ENCODE measurements at places on chromosomes 7 and 10.

DNA sequence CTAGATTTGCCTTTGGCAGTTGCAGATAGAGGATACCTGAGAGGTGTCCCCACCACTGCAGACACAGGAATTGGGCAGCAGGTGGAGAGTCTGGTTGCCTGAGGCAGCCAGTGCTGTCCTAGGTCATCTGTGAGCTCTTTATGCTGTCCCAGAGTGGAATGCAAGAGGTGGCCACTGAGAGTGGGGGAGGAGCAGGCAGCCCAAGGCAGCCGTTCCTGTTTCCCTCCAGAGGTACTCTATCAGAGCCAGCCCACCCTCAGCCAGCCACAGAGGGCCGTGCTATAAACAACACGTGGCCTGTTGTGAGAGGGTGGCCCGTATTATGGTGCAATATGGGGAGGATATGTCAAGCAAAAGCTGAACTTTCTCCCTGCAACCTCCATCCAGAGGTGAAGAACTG is 8.5 kb downstream of the LRRC18 start:
- no peak for ATAC-seq
- no peaks in the 10 kb centered on the region for H3K4me1 ChIP-seq
- H3K36me3 ChIP-seq, result no peaks in the 10 kb centered on the region
- H3K27ac ChIP-seq, result no peak overlapping the region

GRCh38 chr7:43619213-43620012 is 36.5 kb downstream of the STK17A start:
- H3K27ac ChIP-seq, result no peak overlapping the region
- H3K4me1 ChIP-seq, result no peaks in the 10 kb centered on the region
- no peak overlapping the region for H3K4me3 ChIP-seq
- ATAC-seq, result no peak
- H3K36me3 ChIP-seq, result peaks cover 32% of the 10 kb centered on the region
- no peaks in the 10 kb centered on the region for H3K27me3 ChIP-seq

- no peaks in the 10 kb centered on the region for H3K27me3 ChIP-seq
- no peaks in the 10 kb centered on the region for H3K36me3 ChIP-seq
- no peak for ATAC-seq
- no peaks in the 10 kb centered on the region for H3K4me1 ChIP-seq
These were observed 2.6 kb downstream of the LRRN3 start for GRCh38 chr7:111093496-111093895.

DNA sequence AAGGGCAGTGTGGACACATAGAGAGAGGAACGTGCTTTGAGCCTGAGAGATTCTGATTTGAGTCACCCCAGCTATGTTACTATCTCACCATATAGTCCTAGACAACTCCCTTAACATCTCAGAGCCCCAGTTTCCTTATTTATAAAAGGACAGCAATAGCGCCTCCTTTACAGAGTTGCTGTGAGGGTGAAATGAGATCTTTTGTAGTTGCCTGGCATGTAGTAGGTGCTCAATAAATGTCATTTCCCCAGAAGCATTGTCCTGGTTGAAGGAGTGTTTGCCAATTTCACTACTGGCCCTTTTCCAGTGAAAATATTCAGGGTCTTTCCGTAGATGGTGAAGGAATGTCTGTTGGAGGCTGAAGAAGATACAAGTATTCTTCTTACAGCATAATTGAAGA is 51.3 kb upstream of the FAM180A start:
- H3K27me3 ChIP-seq, result peaks cover 3% of the 10 kb centered on the region
- H3K4me3 ChIP-seq, result no peak overlapping the region
- no peak for ATAC-seq

DNA sequence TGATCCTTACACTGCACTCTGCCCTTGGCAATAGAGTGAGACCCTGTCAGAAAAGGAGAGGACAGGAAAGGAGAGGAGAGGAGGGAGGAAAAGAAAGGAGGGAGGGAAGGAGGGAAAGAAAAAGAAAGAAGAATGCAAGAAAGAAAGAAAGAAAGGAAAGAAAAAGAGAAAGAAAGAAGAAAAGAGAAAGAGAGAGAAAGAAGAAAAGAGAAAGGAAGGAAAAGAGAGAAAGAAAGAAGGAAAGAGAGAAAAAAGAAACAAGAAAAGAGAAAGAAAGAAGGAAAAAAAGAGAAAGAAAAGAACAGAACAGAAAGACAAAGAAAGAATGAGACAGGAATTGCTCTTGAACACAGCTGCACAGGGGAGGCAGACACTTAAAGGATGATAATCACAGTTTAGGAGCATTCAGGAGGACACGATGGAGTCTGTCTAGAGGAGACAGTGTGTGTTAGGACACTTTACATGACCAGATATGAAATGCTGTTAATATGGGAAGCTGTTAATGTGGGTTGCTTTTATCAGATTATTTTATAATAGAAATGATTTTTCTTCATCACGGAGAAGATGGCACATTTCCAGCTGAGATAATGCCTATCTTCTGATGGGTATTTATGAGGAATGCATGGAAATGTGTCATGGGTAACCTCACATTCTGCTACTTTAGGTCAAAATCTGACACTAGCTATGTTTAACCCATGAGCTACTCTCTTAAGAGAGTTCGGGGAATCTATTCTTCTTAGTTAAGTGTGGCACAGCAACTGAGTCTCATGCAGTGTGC is 160.5 kb downstream of the BAMBI start:
- H3K4me1 ChIP-seq, result peaks cover 18% of the 10 kb centered on the region
- no peaks in the 10 kb centered on the region for H3K36me3 ChIP-seq
- no peak overlapping the region for H3K4me3 ChIP-seq
- no peaks in the 10 kb centered on the region for H3K27me3 ChIP-seq
- ATAC-seq, result no peak

GRCh38 chr7:68474661-68475216 is 1123.5 kb upstream of the AUTS2 start:
- peaks cover 6% of the 10 kb centered on the region for H3K4me1 ChIP-seq
- ATAC-seq, result no peak
- H3K27me3 ChIP-seq, result peaks cover 7% of the 10 kb centered on the region
- H3K4me3 ChIP-seq, result no peak overlapping the region
- H3K36me3 ChIP-seq, result no peaks in the 10 kb centered on the region

- no peak overlapping the region for H3K4me3 ChIP-seq
- no peak for ATAC-seq
- no peaks in the 10 kb centered on the region for H3K27me3 ChIP-seq
- H3K27ac ChIP-seq, result no peak overlapping the region
These were observed 24.5 kb downstream of the BLVRA start for GRCh38 chr7:43782768-43783555.

- no peak for ATAC-seq
- no peak overlapping the region for H3K4me3 ChIP-seq
- no peak overlapping the region for H3K27ac ChIP-seq
- no peaks in the 10 kb centered on the region for H3K36me3 ChIP-seq
- H3K4me1 ChIP-seq, result no peaks in the 10 kb centered on the region
These were observed 14.1 kb upstream of the MKX start for GRCh38 chr10:27759483-27760272.

GRCh38 chr7:46428295-46428694 is 507.2 kb upstream of the IGFBP3 start:
- H3K4me1 ChIP-seq, result no peaks in the 10 kb centered on the region
- H3K27ac ChIP-seq, result no peak overlapping the region
- H3K36me3 ChIP-seq, result no peaks in the 10 kb centered on the region
- no peak overlapping the region for H3K4me3 ChIP-seq
- no peak for ATAC-seq
- H3K27me3 ChIP-seq, result no peaks in the 10 kb centered on the region

GRCh38 chr7:155889636-155890511 is 77.6 kb upstream of the SHH start:
- H3K4me3 ChIP-seq, result no peak overlapping the region
- no peak for ATAC-seq
- H3K4me1 ChIP-seq, result no peaks in the 10 kb centered on the region

DNA sequence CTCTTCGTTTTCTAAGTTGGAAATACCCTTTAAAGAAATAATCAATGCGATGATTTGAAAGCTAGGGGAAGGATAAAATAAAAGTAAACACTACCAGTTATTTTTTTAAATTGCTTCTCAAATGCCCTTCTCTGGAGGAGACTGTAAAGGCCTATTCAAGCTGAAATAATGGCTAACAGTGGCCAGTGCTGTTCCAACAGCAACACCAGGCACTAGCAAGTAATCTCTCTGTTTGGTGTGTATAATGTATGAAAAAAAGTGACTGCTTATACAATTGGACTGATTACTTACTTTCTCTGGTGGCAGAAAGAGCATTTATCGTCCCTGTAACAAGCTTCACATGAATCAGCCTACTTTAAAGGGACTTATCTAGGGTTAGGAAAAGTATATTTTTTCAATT is 102.7 kb downstream of the CSTF2T start:
- no peak overlapping the region for H3K27ac ChIP-seq
- H3K4me3 ChIP-seq, result no peak overlapping the region
- H3K36me3 ChIP-seq, result no peaks in the 10 kb centered on the region

- ATAC-seq, result no peak
- H3K27me3 ChIP-seq, result peaks cover 46% of the 10 kb centered on the region
- H3K4me3 ChIP-seq, result no peak overlapping the region
- peaks cover 10% of the 10 kb centered on the region for H3K4me1 ChIP-seq
- no peak overlapping the region for H3K27ac ChIP-seq
These were observed 695 bp downstream of the FAM237B start for GRCh38 chr7:90320418-90320800.

DNA sequence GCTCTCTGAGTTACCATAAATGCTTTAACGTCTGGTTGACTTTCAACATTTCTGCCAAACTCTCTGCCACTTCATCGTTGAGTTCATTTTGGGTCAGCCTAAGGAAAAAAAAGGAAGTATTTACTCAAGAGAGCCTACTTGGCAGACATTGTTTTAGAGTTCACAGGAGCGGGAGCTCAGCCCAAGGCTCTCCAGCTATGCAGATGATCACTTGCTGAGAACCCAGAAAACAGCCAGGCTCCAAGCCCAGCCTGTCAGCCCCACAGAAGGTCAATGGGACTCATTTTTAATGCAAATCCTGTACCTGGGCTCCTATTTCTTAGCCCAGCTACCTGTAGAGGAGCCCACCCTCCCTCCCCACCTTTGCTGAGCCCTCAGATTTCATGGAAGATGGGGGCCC is 45.5 kb downstream of the NOD1 start:
- peaks cover 64% of the 10 kb centered on the region for H3K36me3 ChIP-seq
- H3K27ac ChIP-seq, result peak overlapping the region; percentile 55
- peak; percentile 92 for ATAC-seq
- no peaks in the 10 kb centered on the region for H3K27me3 ChIP-seq

Measured in gastroesophageal sphincter (tissue), 4 donors.